Activated CD4-positive, alpha-beta T cell treated with anti-CD3 and anti-CD28 coated beads, Interleukin-2, amount 50 U/mL, for 48 hours (primary cell): ENCODE measurements at places on chromosomes 2 and 18.
A peak's percentile ranks its signal among the peaks of the same experiment; 100 is the strongest.

DNA sequence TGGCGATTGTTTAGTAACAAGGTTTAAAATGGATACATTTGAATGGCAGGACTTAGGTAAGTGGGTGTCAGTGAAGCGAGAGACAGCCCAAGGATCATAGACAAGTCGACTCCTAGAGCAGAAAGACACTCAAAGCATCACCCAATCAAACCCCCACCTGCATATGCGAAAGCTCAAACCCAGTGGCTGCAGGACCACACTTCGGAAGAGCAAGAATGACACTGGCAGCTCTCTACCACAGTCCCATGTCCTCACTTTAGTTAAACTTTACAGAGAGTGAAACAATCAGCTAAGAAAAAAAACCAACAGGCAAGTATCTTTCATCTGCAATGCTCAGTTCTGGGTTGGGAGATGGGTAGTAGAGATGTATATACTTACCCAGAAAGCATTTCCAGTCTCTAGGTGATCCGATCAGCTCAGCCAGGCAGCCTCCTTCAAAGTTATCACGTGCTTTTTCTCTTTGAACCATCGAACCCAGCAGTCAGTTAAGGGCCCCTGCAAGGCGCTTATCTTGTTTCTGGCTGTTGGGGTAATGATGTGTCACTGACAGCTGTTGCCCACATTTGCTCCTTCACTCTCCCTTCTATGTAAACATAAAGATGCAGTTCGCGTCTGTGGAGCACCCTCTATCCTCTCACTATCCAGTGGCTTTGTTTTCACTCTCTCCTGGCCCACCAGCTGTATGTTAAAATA, 357.5 kb upstream of the ID2 start:
- DNase-seq, result no peak

- no peak for DNase-seq
Observed at GRCh38 chr2:223692191-223692947, 90.2 kb upstream of the SCG2 start.

GRCh38 chr18:61892683-61893308, at the start of gene RNF152:
RNF152 (minus strand) TSS chr18:61893007; CDS start chr18:61816463, 76,544 bp downstream.
- no peak for DNase-seq

DNA sequence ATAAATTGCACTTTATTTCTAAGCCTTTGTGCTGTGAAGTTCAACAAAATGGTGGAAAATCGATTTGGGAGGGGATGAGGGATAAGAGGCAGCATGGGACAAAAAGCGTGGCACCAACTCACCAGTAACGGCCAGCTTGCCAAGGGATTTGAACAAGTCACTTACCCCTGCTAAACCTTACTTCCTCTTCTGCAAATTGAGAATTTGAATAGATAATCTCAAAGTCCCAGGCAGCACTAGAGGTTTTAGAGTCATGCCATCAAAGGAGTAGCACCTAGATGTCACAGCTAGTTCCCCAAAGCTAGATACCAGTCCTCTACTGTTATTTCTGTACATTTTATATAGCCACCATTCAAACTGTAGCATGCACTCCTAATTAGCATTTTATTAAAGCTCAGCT, 83.7 kb upstream of the VRK2 start:
- no peak for DNase-seq

- DNase-seq, result no peak
Observed at GRCh38 chr2:71419145-71419544, 34.2 kb upstream of the DYSF start.

GRCh38 chr2:240645801-240646175, 20.5 kb downstream of the GPR35 start:
- no peak for DNase-seq

DNA sequence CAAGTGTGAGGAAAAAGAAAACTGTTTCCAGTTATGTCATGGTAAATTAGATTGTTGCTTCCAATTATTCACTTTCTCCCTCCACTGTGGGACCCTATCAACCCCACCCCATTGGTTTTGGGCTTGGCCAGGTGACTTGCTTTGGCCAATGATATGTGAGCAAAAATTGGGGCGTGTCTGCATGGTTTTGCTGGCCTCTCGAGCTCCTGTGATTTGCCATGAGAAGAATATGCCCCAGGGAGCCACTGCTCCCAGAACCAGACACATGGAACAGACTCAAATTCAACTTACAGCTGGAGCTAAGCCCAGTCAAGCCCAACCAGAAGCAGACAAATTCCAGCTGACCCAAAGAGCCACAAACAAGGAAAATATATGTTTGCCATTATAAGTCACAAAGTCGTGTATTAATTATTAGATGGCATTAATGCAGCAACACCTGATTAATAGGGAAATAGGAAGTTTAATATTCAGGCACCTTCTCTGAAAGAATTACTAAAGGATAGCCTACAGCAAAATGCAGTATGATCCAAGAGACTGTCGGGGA, 248.9 kb downstream of the ANAPC1 start:
- no peak for DNase-seq

- DNase-seq, result no peak
Observed at GRCh38 chr2:69585855-69586555, 57.5 kb downstream of the AAK1 start.

GRCh38 chr2:214035091-214035852, 375.6 kb upstream of the VWC2L start:
- no peak for DNase-seq

- no peak for DNase-seq
Observed at GRCh38 chr2:188327518-188328213, 36.0 kb downstream of the GULP1 start.

- DNase-seq, result no peak
Observed at GRCh38 chr2:134232868-134233727, 20.8 kb upstream of the MGAT5 start.

DNA sequence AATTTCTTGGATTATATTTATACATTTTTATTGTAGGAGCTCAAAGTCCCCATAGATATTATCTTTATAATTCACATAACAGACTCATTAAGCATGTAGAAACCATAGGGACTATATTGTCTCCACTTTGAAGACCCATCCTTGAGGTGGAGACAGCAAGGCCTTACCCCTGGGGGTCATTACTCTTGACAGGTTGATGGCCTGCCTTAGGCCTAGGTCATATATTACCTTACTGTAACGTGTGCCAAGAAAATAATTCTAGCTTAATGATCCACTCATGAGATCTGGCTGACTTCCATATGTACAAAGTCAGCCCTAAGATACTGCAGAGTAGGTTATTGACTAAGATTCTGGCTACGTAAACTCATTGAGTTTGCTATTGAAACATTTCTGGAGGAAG, 65.4 kb upstream of the GLS start:
- DNase-seq, result no peak

DNA sequence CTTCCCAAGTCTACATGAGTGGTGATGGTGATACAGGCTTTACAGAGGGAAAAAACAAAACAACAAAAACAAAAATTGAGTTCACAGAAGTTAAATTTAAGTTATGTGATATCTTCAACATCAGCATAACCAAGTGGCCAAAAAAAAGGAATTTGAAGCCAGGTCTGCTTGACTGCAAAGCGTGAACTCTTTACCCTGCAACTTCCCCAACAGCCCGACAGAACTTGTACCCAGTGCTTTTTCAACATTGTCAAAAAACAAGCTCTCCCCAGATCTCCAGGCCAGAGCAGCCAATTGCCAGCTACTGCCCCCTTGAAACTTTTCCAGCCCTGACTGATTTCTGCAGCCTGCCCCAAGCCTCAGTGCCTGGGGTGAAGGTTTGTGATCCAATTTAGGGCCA, 76.7 kb downstream of the RNF144A start:
- DNase-seq, result no peak

- DNase-seq, result no peak
Observed at GRCh38 chr2:173989884-173990215, 24.7 kb upstream of the SP3 start.

GRCh38 chr2:84878896-84879583, 1.8 kb downstream of the TRABD2A start:
- DNase-seq, result no peak

- DNase-seq, result peak; percentile 70
Observed at GRCh38 chr2:70124983-70125480, 37.8 kb downstream of the PCBP1 start.

DNA sequence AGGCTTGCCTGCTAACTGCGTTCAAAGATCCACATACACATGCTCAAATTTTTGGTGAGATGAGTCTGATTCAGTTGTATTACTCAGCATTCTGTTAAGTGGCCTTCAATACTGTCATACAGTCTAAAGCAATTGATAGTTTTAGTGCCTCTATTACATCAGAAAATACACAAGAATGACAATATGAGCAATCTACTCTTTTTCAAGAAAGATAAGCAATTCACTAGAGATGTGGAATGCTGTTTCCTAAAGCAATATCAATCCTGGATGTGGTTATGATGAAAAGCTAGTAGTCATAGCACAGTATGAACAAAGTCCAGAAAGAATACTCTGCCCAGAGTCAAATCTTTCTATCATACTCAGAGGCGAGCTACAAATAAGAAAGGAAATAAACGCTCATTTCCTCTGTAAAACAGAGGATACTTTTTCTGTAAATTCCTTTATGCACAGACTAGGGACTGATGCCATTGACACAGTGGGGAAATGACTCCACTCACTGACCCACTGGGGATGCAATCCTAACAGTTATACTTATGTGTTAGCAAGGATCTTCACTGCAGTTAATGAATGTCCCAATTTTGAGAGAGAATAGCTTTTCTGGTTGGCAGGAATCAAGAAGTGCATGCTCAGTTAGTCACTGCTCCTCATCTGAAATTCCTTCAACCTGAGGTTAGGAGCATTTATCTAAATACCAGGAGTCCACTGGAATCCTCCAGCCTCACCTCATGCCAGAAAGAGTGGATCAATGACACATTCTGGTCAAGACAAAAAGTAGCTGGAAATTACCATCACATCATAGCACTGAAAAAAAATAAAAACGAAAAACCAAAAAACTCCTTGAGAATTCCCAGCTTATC, 83.3 kb downstream of the PDE11A start:
- no peak for DNase-seq

- DNase-seq, result no peak
Observed at GRCh38 chr2:69764286-69765095, 22.6 kb downstream of the ANXA4 start.

- no peak for DNase-seq
Observed at GRCh38 chr2:236840857-236841256, 244.8 kb upstream of the COPS8 start.

- DNase-seq, result no peak
Observed at GRCh38 chr2:689237-689636, 12.0 kb upstream of the TMEM18 start.

DNA sequence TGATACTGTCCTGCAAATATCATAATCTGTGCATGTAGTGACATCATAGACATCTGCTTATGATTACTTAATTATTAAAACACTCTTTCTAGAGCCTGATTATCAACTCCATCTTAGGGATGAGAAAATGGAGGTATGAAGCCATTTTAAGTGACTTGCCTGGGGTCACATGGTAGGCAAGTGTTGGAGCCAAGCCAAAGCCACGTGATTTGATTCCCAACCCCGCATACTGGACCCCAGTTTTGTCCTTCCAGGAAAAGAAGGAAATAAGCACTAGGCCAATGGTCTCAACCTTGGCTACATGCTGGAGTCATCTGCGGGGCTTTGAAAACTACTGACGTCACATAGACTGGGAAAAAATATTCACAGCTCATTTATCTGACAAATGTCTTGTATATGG, 19.6 kb upstream of the SEH1L start:
- DNase-seq, result no peak

- peak; percentile 9 for DNase-seq
Observed at GRCh38 chr2:165293440-165294420, 54.5 kb downstream of the SCN2A start.

DNA sequence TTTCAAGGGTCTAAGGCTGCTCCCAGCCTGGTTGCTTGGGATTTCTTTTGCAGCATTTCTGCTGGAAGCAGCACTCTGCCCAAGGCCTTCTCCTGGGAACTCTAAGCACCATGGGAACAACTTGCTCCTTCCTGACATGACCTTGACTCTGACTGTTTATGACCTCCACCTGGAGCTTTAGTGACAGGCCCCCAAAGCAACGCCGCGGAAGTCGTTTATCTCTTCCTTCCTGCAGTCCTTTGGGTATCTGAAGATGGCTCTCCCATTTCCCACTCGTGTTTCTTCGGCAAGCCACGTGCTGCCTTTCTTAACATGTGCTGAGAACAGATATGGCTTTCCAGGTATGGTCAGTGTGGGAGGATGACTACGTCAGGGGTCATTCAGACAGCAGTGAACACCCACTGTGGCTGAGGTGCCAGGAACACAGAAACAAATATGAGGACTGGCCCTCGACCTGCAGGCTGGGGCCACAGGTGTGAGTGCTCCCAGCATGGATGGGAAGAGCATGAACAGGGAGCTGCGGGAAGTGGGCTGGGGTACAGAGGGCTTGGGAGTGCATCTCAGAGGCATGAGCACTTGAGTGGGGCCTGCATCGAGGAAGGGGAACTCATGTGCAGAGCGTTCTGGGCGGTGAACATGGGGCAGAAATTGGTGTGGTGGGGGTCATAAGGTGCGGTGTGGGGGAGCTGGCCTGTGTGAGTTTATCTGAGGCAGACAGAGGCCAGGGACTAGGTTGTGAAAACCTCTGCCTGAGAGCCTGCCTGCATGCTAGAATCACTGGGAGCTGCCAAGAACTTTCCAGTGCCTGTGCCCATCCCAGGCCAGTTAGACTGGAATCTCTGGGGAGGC, 140.5 kb downstream of the TSN start:
- no peak for DNase-seq

DNA sequence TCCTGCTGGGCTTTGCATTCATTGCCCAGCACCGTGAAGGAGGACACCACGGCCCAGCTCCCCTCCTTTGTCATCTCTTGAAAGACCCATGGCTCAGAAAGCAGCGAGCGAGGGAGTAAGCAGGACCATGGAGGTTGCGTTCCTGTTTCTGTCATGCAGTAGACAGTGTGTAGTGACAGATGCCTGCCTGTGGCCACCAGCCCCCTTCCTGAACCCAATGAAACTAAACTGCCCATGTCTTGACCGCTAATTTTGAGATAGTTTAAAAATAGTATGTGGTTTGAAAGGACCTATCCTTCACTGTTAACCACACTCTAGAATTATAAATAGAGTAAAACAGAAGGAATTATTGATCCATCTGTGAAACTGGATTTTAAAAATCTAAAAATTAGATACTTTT, 88.2 kb downstream of the ASAP2 start:
- no peak for DNase-seq

- no peak for DNase-seq
Observed at GRCh38 chr2:235829726-235830125, 335.9 kb downstream of the AGAP1 start.

DNA sequence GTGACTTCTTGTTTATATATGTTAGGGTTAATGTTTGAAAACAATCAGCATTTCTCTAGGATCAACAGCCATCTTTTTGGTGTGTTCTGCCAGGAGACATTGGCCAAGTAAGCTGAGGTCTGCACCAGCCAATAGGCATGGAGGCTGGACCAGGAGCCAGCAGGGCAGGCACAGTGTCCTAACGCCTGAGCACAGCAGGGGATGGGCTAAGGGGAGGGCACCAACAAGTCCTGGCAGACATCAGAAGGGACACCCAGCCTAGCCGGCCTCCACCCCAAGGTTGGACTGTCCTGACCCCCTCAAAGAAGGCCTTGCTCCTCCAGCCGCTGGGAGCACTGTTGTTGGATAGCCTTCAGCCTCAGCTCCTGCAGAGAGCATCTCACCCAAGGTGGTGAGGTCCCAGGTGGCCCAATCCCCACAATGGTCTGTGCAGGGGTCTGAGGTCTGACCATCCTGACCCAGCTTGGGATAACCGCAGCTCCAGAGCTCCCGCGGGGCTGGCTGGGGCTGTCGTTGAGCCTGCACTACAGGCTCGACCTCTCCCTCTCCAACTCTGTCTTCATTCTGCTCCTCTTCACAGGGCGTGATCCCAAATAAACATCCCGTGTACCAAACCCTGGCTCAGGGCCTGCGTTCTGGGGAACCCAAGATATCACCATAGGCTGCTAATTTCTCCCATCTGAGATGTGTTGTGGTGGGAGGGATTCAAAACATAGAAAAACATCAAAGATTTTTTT, 8.1 kb downstream of the TEX44 start:
- no peak for DNase-seq
